Activated naive CD4-positive, alpha-beta T cell treated with anti-CD3 and anti-CD28 coated beads for 36 hours (primary cell): ENCODE measurements at places on chromosomes 6 and 20.
A peak's percentile ranks its signal among the peaks of the same experiment; 100 is the strongest.

GRCh38 chr6:88870717-88871330 lies 92.6 kb downstream of the RNGTT start:
- DNase-seq = peak; percentile 63

- DNase-seq = peak; percentile 73
Measured at GRCh38 chr20:41137614-41138474, 501 bp downstream of the PLCG1 start.

DNA sequence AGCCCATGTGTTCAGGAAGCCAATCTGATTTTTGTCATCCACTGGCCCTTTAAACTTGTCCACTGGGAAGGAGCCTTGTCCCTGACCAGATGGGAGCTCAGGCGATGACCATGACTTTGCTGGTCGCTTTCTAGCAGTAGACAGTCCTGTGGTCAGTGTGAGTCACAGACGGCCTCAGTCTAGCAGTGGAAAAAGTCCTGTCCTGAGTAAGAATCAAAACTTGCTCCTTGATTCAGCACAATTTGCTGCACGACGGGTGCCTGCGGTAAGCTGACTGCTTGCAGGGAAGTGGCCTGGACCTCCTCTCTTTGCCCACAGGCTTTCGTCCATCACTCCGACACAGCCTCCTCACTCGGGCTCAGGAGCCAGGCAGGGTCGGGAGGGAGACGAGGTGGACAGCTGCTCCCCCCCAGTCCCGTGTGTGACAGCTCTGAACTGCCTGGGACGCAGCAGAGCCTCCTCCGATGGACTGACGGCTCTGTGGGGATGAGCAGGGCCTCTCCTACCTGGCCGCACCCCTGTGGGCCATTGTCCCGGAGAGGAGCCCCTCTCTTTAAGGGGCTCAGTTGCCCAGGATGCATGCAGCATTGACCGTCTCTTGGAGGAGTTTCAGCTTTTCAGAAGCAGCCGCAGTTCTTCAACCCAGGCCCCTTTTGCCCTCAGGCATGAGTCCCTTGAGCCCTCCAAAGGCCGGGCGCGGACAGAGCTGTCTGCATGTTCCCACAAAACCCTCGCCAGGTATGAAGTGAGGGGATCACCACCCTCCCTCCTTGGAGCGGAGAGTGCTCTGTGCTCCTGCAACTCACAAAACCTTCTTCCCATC lies 209.2 kb downstream of the ANKRD60 start:
- DNase-seq = no peak

- no peak for DNase-seq
Measured at GRCh38 chr20:50113420-50114224, 672 bp upstream of the UBE2V1 start.

GRCh38 chr6:88538130-88538706 lies 372.1 kb upstream of the CNR1 start:
- peak; percentile 16 for DNase-seq

GRCh38 chr20:48238781-48239180 lies 453.5 kb upstream of the SULF2 start:
- DNase-seq = no peak

DNA sequence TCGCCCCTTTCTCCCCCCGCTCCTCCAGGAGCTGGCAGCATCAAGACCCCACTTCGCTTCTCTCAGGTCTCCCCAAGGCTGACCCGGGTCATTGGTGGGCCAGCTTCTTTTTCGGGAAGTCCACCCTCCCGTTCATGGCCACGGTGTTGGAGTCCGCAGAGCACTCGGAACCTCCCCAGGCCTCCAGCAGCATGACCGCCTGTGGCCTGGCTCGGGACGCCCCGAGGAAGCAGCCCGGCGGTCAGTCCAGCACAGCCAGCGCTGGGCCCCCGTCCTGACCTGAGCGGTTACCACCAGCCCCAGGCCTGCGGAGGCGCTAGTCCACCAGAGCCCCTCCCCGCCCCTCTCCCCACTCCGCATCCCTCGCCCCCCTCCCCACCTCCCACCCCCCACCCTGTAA lies 1.0 kb downstream of the PPDPF start:
- DNase-seq = no peak

- no peak for DNase-seq
Measured at GRCh38 chr6:134187154-134187553, 130.8 kb downstream of the SGK1 start.

DNA sequence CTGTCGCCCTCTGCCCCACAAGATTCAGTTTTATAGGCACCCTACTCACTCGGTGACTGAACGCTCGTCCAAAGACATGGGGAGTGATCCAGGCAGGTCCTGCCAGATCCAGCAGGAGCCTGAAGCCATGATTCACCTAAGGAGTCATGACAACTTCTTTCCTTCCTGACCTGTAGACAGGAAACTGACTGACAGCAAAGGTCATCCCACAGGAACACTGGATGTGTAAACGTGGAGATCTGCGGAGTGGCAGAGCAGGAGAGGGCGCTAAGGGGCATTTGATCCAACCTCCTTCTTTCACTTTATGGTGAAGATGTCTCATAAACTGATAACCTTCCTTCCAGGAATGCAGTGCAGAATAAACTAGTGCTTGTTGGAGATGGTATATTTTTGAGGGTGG lies 192.2 kb downstream of the GJA10 start:
- DNase-seq = no peak

DNA sequence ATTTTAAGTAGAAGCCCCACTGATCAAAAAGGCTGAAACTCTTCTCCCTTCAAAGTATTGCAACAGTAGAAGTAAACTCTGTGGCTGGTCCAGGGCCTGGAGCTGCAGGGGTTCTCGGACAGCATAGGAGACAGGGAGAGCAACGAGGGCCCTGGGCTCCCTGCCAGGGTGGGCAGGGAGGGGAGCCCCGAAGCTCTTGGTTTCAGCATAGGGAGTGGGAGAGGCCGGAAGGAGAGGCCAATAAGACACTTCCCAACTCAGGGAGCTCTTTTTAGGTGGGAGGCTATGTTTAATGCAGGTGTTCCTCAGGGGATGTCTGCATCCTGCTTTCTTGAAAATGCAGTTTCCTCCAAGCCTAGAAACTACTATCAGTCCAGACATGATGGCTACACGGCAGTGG lies 91.1 kb downstream of the LY86 start:
- no peak for DNase-seq

GRCh38 chr6:149831308-149831820 lies 32.8 kb downstream of the LRP11 start:
- no peak for DNase-seq

GRCh38 chr20:18738055-18738454 lies 75.5 kb upstream of the SCP2D1 start:
- no peak for DNase-seq

GRCh38 chr20:17493173-17493572 lies 38.0 kb downstream of the BFSP1 start:
- DNase-seq = no peak

- no peak for DNase-seq
Measured at GRCh38 chr6:5108536-5109150, 23.5 kb downstream of the PPP1R3G start.

DNA sequence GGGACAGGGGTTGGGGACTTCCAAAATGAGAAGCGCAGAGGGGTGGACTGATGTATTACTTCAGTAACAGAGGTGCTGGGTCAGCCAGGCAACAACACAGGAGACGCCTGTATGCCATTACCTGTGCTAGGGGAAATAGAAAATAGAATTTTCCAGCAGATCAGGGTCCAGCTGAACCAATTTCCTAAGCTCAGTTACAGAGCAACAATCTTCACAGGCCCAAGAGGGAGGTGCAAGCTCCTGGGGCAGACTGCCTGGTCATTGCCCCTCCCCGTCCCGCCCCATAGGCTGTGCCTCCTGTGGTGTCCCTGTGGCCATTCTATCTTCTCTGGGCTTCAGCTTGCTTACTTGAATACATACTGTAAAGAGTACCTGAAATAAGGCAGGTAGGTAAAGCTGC lies 3.7 kb downstream of the KCNK5 start:
- no peak for DNase-seq

GRCh38 chr6:36444470-36444869 lies 1.7 kb downstream of the KCTD20 start:
- no peak for DNase-seq

DNA sequence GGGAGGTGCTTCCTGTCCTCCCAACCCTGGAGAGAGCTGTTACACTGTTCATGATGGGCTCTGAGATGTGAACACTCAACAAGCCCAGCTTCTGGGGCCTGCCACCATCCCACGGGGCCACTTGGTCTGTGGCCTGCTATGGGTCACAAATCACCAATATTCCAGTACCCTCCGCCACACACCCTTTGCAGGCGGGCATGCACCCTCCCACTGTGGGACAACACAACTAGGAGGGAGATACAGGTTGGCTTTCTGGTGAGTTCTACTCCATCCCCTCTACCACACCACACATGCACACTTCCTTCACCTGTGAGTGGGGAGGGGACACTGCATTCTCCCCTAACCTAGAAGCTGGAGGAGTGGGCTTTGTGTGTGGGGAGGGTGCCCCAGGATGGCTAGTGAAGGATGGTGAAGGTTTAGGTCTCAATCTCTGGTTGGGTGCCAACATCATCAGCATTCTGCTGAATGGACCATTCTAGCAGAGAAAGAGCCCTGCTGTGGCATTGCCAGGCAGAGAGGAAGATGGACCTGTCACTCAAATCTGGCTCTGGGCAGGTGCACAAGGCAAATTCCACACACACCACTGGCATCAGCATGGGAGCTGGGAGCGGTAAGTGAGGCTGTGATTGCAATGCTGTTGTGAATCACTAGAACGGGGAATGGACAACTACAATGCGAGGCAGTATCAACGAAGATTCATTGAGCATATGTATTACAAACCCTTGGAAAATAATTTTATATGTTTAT lies 175.1 kb downstream of the THBS2 start:
- DNase-seq = no peak

DNA sequence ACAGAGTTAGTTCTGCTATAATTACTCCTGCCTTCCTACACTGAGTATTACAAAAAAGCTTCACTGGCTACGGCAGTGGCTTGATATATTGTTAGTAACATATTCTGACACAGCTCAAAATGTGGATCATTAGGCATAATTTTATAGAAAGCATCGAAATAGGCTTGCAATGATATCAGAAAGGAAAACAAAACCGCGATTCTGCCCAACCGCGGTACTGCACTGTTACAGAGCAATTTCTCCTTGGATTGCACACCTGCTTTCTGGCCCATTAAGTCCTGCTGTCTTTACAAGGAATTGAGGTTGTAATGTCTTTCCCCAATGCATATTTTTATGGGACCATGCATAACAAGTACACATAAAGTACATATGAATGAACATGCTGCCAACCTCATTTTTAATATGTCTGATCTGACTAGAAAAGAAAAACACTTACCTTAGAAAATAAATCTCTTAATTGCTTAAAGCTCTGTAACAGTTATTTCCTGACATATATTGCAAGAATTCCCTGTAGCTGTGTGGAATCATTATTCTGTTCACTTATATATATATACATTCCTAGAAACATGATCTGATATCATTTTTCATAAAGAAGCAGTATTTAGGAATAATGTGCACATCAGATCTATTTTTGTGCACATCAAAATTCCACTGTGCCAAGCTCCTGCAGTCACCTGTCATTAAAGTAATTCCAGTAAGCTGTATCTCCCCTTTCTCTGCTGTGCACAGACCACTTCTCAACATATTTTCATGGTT lies 763.9 kb downstream of the HACE1 start:
- no peak for DNase-seq

GRCh38 chr6:21593927-21594415 lies 420 bp downstream of the SOX4 start:
- peak; percentile 25 for DNase-seq

DNA sequence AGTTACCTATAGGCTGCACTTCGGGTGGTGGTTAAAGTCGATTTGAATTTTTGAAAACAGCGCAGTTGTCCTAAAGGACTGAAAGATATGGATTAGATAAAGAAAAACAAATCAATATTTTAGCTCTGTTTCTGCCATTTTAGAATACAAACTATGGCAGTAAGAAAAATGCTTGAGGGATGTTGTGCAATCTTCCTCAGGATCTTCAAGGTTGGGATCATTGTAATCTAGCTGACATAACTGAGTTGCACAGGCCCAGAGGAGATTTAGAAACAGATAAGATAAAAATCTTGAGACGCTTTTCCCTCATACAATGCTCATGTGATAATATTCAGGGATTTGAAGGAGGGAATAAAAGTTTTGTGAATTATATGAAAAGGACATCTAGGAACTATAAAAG lies 926 bp downstream of the PEX3 start:
- DNase-seq = no peak

GRCh38 chr20:32358883-32359632 lies 927 bp downstream of the ASXL1 start:
- DNase-seq = peak; percentile 86

DNA sequence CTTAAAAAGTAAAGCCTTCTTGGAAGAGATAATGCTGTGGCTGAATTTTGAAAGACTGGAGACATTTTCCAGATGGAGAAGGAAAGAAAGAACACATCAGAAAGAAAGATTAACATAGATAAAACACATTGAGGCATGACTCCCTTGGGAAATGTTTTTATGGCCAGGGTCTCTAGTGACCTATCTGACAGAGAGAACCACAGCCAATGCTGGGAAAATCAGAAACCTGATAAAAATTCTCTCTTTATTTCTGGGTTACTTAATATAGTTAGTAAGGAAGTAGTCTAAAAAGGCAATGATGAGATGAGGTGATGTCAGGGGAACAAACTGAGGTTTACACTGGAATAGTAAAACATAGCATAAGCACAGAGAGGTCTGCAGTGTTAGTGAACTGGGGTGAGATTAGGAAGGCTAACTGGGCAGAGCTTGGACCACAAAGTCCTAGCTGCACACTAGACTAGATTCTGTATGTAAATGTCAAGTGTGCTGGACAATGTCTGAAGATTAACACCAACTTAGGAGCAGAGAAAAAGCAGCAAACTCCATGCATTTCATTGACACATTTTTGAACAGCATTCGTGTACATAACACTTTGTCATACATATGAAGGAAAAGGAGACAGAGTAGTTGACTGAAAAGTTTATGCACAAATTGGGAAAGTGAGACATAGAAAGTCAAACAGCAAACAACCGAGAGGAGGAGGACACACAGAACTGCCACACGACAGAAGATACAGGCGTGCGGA lies 31.0 kb downstream of the ELOVL2 start:
- no peak for DNase-seq

GRCh38 chr6:161434350-161434749 lies 160.5 kb upstream of the AGPAT4 start:
- DNase-seq = no peak

DNA sequence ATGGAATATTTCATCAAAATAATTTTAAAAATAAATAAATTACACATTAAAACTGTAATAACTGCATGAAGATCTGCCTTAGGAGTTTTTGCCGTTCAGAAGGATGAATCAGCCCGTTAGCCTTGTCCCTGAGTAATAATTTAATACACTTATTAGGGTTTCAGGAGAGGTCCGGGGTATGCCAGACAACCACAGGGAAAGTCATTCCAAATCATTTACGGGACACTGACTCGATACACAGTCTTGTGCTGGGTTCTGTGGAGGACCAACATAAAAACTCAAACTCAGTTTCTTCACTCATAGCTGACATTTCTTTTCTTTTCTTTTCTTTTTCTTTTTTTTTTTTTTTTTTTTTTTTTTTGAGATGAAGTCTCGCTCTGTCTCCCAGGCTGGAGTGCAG lies 735 bp upstream of the LY6G6F start:
- DNase-seq = no peak

- DNase-seq = no peak
Measured at GRCh38 chr6:45712786-45713185, 302.9 kb downstream of the CLIC5 start.
